ENCODE measurements at places on chromosomes 12 and 14.

- DNase-seq, result no peak
Measured at GRCh38 chr12:51020448-51021182, 5.6 kb downstream of the SLC11A2 start.

DNA sequence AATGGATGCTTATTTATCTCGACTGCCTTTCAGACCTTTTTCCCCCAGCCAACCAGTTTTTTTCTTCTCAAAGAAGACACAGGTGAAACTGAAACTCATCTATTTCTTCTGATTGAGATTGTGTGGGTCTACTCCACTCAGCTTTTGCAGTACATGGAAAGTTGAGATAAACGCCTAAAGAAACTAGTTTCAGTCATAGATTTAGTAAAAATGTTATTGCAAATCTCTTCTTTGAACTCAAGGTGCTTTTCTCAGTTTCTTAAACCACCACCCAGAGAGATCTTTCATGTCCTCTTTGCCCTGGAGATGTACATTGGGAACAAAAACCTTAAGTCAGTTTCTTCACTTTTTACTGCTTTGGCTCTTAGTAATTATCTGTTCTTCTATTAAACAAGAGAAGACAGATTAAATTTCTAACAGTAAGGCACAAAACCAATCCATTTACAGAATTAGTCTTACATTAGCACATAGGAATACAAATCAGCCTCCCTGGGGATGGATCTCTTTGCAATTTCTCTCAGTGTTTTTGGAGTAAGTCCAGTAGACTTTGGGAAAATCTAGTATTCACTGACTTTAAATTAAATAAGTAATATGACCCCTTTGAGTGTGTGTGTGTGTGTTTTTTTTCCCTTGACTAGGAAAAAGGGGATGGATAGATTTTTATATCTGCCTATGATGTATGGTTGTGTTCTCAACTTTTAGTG, 11.6 kb downstream of the FBXW8 start:
- DNase-seq, result no peak

- DNase-seq, result no peak
Measured at GRCh38 chr14:104348741-104349140, 210.4 kb downstream of the KIF26A start.

GRCh38 chr12:67354322-67354721, 85.2 kb downstream of the CAND1 start:
- no peak for DNase-seq

GRCh38 chr12:63994704-63995103, 150.2 kb downstream of the SRGAP1 start:
- no peak for DNase-seq

- no peak for DNase-seq
Measured at GRCh38 chr14:92935446-92935845, 12.5 kb downstream of the CHGA start.

GRCh38 chr12:97404543-97404942, 58.1 kb upstream of the RMST start:
- DNase-seq, result no peak

DNA sequence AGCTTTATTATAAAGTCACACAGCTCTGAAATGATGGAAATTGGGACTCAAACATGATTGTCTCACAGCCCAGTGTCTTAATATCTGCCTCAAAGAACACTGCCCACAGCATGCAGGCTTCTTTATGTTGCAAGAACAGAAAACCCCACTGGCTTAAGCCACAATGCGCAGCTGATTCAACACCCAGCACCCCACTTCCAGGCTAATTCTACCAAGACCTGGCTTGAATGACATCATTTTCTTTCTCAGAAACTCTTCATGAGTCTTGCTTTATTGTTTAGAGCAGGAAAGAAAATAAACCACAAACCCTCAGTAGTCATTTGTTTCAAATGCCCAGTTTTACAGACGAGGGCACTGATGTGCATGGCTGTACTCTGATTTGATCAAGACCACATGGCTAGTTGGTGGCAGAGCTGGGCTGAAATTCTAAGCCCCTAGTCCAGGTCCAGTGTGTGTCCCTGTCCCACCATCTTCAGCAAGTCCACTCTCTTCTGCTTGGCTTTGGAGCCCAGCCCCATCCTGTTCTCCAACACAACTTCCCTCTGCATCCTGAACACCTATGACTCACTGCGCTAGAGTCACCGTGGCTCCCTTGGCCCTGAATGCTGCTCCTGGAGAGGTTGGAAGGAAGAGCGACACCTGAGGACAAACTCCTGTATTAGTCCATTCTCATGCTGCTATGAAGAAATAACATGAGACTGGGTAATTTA, 50.3 kb upstream of the SRSF5 start:
- DNase-seq, result no peak

DNA sequence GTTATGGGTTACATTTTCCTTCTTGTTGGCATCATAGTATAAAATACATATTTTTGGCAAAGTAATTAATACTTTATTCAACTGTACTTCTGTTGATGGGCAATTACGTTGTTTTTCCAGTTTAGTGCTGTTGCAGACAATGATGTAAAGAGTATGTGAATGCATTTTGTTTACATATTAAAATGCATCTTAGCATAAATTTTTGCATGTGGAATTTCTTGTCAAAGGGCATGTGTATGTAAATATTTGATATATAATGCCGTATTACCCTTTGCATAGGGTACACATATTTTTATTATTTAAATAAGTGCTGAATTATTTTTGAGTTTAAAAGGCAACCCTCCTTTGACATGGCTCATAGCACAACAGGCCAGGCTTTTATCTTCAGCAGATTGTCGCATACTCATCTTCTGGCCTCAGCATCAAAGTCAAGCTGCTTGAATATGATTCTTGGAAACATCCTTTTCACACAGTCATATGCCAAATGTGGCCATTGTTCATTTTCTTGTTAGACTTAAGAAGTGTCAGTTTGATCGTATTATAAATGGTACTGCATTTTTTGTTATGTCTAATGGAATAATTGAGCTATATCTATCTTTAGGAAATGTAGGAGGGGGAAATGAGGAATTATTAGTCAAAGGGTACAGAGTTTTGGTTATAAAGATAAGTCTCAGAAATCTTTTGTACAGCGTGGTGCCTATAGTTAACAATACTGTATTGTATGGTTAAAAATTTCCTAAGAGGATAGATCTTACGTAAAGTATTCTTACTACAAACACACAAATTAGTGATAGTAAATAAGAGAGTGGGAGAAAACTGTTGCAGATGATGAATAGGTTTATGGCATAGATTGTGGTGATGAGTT, 138.5 kb downstream of the FUT8 start:
- DNase-seq, result no peak

GRCh38 chr12:96471368-96472050, 17.9 kb upstream of the CFAP54 start:
- no peak for DNase-seq

- DNase-seq, result no peak
Measured at GRCh38 chr12:130879212-130879686, 7.4 kb downstream of the RAN start.

- DNase-seq, result no peak
Measured at GRCh38 chr14:90511795-90512328, 115.0 kb downstream of the CALM1 start.

- no peak for DNase-seq
Measured at GRCh38 chr14:34642595-34642994, 12.6 kb upstream of the SNX6 start.

DNA sequence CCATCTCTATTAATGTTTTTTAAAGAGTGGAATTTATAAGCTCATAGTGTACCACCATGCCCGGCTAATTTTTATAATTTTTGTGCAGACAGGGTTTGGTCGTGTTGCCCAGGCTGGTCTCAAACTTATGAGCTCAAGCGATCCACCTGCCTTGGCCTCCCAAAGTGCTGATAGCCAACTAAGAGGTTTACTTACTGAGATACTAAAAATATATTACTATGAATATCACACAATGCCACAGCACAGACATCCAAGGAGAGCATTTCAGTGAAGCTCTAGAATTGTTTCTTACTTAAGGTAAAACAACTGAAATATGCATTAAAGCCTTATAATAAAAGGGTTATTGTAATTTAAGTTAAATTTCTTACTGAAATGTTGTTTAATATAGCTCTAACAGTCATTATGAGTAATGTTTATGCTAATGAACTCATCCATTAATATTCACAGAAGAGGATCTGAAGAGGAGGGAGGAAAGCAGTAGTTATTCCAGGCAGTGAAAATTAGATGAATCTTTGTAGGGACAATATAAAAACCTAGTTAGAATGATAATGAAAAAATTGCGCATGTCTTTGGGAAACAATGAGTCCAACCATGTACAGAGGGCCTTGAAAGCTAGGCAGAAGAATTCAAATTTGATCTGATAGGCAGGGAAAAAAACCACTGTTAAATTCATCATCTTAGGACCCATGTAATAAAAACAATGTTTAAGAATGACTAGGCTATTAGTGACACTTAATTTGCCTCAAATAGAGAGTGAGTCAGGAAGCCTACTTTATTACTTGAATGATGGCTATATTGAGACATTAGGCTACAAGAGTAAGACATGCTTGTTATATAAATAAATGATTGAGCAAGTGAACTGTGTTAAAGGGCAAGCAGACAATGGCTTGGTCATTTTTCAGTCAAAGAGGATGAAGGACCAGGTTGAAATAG, 99.2 kb downstream of the SLC41A2 start:
- DNase-seq, result no peak

GRCh38 chr12:48988030-48988649, 10.0 kb downstream of the WNT1 start:
- peak; percentile 61 for DNase-seq

GRCh38 chr14:73878436-73878835, 8.2 kb upstream of the ZNF410 start:
- DNase-seq, result no peak

DNA sequence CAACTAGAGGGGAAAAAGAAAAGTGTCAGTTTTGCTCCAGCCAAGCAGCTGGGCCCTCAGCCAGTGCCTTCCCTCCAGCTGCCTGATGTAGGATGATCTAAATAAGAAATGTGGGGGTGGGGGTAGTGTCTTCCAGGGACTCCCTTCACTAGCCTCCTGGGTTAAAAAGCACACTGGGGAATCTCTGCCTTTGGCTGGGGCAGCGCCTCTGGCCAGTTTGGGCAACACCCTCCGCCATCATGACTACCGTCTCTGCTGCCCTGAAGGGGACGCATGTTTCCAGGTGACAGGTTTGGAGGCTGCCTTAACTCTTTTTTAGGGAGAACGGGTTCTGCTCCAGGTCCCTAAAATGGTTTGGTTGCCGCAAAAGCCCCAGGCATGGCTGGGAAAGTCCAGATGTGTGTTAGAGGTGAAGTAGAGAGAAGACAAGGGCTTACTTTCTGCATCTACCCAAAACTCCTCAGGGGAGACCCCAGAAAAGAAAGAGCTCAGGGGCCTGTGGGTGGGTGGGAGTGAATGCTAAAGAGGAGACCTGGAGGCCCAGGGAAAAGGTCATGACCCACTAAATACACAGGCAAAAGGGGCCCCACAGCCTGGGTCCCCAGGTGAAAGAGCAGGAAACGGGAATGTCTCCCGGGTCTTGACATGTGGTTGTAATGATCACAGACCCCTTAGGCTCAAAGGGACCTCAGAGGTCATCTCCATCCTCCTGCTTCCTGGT, 132.8 kb upstream of the CCND2 start:
- no peak for DNase-seq

- DNase-seq, result no peak
Measured at GRCh38 chr12:1107669-1108068, 116.6 kb downstream of the ERC1 start.

- DNase-seq, result no peak
Measured at GRCh38 chr14:101992708-101993107, 28.3 kb downstream of the DYNC1H1 start.

GRCh38 chr12:94602024-94602423, 48.3 kb downstream of the TMCC3 start:
- DNase-seq, result no peak

GRCh38 chr12:71445071-71445470, 5.5 kb downstream of the LGR5 start:
- no peak for DNase-seq

DNA sequence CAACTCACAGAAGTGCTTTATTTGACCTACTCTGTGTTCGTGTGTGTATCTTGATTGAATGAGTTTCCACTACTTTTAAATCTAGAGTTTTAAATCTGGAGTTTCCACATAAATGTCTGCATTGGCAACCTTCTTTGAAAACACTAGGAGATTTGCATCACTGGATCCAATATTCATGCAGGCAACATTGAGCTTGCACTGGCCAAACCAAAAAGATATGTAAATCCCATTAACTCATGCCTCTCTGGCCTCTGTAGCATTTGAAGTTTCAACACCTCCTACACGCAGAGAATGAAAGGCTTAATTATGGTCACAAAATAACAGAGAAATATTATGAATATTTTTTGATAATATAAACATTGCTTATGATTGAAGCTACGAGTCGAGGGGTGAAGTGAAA, 178.6 kb downstream of the DUSP6 start:
- DNase-seq, result no peak
